ENCODE measurements at places on chromosomes 1 and 21.

- no peak for DNase-seq
Observed at GRCh38 chr1:100793659-100794058, 74.1 kb downstream of the VCAM1 start.

DNA sequence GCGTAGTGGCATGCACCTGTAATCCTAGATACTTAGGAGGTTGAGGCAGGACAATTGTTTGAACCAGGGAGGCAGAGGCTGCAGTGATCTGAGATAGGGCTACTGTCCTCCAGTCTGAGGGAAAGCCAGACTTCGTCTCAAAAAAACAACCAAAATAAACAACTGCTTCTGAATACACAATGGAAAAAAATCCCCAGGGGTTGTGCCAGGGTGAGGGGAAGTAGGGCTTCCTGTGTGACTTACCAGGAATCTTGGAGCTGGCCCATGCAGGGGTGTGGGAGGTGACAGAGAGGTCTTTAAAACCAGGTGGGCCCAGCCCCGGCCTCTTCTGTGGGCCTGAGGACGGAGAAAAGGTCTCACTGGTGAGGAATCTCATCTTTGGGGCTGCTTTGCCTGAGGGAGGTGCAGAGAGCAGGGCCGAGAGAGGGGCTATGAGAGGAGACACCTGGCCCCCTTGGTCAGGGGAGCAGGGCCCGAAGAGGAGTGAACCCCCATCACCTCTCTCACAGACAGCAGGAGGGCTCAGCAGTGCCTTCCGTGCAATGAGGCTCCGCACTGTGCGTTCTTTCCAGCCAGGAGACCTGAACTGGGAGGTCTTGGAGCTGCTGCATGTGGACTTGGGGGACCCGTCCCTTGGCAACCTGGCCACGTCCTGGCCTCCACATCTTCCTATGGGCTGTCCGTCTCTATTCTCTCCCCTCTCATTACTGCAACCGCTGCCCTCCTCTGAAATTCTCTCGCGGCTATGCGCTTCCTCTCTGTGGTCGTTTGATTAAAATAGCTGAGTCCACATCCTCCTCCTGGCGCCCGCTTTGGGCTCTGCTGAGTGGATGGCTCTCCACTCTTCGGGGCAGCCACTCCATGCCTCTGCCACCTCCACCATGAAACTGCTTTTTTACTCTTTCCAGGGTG is 10.7 kb downstream of the PLA2G5 start:
- no peak for DNase-seq

GRCh38 chr1:16068356-16069270 is 4.8 kb downstream of the FAM131C start:
- DNase-seq = no peak

GRCh38 chr21:45709173-45709572 is 65.6 kb downstream of the PCBP3 start:
- no peak for DNase-seq

- peak; percentile 80 for DNase-seq
Observed at GRCh38 chr1:206589206-206589605, 23.1 kb downstream of the EIF2D start.

- no peak for DNase-seq
Observed at GRCh38 chr1:104476126-104476525, 726.4 kb downstream of the AMY1C start.

DNA sequence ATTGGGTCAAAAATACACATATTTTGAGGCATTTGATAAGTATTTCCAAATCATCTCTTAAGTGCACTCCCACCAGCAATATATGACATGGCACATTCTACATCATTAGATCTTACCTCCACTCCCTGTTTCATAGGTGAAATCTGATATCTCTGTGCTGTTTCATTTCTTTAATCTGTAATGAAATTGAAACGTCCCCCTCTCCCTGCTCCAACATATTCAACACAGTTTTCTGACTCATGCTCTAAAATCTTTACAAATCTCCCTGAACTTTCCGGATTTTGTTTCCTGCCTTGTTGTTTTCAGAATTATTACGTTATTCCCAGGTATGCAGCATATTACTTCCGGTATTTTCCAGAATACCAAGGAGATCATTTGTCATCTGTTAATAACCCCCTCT is 66.1 kb upstream of the AKT3 start:
- DNase-seq = no peak

DNA sequence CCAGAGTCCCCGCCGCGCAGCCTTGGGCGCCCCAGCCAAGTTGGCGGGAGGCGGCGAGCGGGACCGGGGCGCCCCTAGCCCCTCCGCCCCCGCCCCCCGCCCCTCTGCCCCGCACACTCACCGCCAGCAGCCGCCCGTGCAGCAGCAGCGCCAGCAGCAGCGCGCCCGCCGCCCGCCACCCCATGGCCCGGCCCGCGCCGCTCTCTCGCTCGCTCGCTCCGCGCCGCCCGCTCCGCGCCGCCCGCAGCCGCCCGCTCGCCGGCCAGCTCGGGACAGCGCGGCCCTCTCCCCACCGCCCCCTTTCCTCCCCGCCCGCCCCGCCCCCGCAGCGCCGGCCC is at the start of gene HSPG2:
TSS of gene HSPG2 (minus strand) at position 277 of the 338 bp plus-strand sequence. CDS start at position 184, 93 bp downstream.
- DNase-seq = no peak

GRCh38 chr1:58496042-58496441 is 50.5 kb downstream of the OMA1 start:
- DNase-seq = no peak

- DNase-seq = no peak
Observed at GRCh38 chr1:18883636-18884418, 18.5 kb downstream of the ALDH4A1 start.

GRCh38 chr1:238964631-238965030 is 421.7 kb upstream of the CHRM3 start:
- DNase-seq = no peak

- DNase-seq = no peak
Observed at GRCh38 chr1:36553591-36554322, 71.0 kb upstream of the CSF3R start.

Data from AG04449 (cell line).